ENCODE measurements at places on chromosomes 5 and 9. TPM values are rescaled to one million over a fixed set of nuclear protein-coding genes. Genes with fewer than 3 reads are reported as not detected.

- DNase-seq = peak; percentile 88
Measured at GRCh38 chr9:35814106-35814840, 569 bp downstream of the HINT2 start.

DNA sequence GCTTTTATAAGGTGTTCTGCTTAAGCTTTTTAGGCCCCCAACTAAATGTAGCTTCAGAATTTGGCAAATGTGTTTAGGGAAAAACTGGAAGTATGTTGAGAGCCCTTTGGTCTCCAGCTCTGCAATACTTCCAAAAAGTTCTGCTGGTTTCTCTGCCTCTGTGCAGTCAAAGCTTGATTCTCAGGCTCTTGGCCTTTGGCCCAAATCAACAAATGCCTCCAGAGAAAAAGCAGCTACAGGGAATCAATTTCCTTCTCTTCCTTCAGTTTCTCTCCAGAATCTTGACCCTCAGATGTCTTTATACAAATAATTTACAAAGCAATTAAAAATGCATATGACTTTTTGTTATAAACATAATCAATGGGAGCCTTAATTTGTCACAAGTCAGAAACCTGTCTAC lies 235.7 kb downstream of the COMMD10 start:
- DNase-seq = no peak

- peak; percentile 93 for DNase-seq
Measured at GRCh38 chr9:136122425-136123383, 4.0 kb upstream of the TMEM250 start.

GRCh38 chr5:73426034-73426433 lies 22.5 kb downstream of the FOXD1 start:
- no peak for DNase-seq

GRCh38 chr9:22452415-22453010 lies 5.9 kb downstream of the DMRTA1 start:
- no peak for DNase-seq

GRCh38 chr5:16856531-16856930 lies 79.6 kb downstream of the MYO10 start:
- no peak for DNase-seq

GRCh38 chr9:21936161-21936560 lies 58.0 kb downstream of the CDKN2A start:
- DNase-seq = no peak

- DNase-seq = no peak
Measured at GRCh38 chr5:134097211-134097749, 17.2 kb upstream of the TCF7 start.

DNA sequence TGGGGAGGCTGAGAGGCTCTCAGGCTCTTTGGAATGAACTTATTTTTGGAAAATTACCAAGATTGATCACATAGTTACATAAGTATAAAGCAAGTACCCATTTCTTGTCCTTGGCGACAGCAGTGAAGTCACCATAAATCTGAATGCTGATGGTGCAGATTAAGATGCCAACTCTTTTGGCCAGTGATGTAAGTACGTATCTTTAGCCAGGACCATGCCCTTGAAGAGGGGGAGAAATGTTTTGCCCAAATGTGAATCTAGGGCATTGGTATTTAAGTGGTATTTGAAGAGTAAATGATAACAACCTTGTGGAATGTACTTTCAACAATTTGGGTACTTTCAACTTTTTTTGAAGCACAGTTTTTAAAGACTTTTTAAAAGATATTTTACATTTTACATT lies 68.2 kb upstream of the RAD23B start:
- DNase-seq = no peak

GRCh38 chr9:130789747-130790672 lies 45.0 kb upstream of the ABL1 start:
- DNase-seq = no peak

GRCh38 chr5:97624886-97625285 lies 441.8 kb upstream of the RIOK2 start:
- DNase-seq = no peak

DNA sequence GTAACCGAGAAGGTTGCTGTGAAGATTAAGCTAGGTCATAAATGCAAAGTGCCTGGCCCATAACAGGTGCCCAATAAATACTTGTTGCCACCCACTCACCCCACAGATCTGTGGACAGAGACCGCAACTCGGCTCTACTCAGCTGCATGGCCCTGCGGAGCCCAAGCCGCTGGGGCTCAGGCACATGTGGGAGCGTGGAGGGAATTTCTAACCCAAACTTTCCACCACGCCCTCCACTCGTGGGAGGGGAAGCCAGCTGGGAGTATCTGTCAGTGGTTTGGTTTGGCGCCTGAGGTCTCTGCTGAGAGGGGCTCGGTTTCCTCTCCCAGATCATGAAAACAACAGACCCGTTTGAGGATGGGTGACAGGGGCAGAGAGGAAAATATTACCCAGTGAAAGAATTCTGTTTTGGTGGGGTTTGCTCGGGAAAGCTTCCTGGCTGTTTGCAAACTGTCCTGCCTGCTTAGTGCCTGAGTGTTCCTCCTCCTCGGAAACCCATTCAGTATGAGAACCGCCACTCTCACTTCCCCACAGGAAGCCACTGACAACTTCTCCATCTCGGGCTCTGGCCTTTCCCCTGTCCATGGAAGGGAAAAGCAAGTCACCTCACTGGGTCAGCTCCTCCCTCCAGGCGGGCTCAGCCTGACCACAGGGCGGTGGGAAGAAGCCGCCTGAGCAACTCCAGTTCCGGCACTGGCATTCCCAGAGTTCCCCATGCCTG lies 60.1 kb downstream of the RGS3 start:
- peak; percentile 77 for DNase-seq

DNA sequence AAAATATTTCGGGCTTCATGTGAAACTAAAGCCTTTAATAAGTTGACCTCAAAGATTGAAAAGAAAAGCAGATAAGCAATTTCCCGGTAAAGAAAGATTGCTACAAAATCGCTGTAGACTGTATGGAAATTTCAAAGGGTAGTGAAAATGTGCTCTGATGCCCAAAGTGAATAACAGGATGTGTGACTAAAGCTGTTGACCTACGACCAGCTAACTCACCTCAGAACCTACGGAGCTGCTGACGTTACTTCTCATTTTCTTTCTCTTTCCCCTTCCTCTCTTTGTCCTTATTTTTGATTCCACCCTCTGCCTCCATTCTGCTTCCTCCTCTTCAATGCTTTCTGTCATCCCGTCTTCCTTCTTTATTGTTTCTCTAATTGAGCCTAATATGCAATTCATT lies 103.2 kb downstream of the PDE4D start:
- no peak for DNase-seq

DNA sequence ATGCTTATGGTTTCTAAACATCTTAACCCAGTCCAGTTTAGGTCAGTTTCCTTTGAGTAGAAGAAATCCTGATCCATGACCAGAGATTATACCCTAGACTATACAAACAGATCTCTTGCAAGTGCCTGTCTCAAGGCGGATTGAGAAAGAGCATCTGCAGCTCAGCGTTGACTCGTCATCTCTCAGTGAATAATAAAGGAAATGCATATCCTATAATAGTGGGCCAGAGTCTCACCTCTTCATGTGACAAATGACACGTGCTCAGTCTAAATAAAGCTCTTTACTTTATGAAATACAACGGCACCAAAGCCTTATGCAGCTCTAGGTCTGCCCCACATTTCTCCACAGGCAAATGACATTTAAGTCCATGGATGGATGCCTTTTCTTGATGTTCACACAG lies 179.4 kb upstream of the NR3C1 start:
- no peak for DNase-seq

DNA sequence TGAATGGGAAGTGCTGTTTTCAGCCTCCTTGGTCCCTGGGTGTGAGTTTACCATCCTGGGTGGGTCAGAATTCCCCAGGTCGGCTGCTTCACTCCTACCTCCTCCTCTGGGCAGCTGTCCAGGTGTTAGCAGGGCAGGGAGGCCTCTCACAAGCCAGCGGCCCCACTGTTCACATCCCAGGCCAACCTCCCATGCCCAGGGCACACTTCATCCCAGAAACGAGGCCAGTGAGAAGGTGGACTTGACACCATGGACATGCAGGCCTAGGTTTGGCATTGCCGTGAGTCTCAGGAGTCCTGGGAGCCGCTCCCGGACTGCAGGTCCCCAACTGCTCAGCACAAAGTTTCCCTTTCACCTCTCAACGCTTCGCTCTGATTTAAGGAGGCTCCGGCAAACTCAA lies 229.6 kb upstream of the IRX2 start:
- DNase-seq = no peak

GRCh38 chr5:132313961-132314432 lies 19.8 kb downstream of the SLC22A4 start:
- DNase-seq = no peak

DNA sequence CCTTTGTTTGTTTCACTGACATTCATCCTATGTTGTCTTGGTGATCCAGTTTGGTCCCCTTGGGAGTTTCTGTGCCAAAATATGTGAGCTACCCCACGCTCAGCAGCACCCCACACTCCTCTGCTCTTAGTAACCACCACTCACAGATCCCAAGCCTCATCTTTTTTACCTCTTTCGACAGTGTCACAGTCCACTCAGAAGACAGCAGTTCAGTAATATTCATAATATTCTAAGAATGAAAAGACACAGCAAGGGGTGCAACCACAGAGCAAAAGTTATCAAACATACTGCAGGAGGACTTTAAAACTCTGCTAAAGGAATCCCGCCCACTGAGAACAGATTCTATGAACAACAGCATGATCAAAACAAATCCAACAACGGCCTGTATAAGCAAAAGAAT lies 28.2 kb downstream of the RNF130 start:
- no peak for DNase-seq

- DNase-seq = no peak
Measured at GRCh38 chr9:73151653-73152542, at the start of gene ANXA1. TSS of gene ANXA1 (plus strand) at chr9:73151865. CDS start at chr9:73158536, 6,671 bp downstream.

GRCh38 chr9:114448706-114449105 lies 56.6 kb downstream of the WHRN start:
- DNase-seq = no peak

GRCh38 chr5:135179308-135179980 lies 145.4 kb upstream of the PITX1 start:
- no peak for DNase-seq

- no peak for DNase-seq
Measured at GRCh38 chr9:89433826-89434225, 64.1 kb downstream of the SEMA4D start.

Gene PMPCA
- total RNA-seq = 71.8 TPM

Gene PHF24
- total RNA-seq = 0.22 TPM

Gene THBS4
- total RNA-seq = 32.9 TPM

Gene CENPK
- total RNA-seq = 2.0 TPM

Gene SELENOP
- 284 TPM for total RNA-seq

Gene SLC36A2
- 0.60 TPM for total RNA-seq

Gene FAM78A
- total RNA-seq = 62.9 TPM

Gene DMRTA1
- 1.0 TPM for total RNA-seq

Gene OCLN
- total RNA-seq = 1.5 TPM
